CD4-positive, alpha-beta T cell treated with Interferon alpha-2 for 1 hour (primary cell): ENCODE measurements at places on chromosomes 3 and 15.

- no peak for DNase-seq
Measured at GRCh38 chr3:33091746-33092145, 5.2 kb downstream of the GLB1 start.

DNA sequence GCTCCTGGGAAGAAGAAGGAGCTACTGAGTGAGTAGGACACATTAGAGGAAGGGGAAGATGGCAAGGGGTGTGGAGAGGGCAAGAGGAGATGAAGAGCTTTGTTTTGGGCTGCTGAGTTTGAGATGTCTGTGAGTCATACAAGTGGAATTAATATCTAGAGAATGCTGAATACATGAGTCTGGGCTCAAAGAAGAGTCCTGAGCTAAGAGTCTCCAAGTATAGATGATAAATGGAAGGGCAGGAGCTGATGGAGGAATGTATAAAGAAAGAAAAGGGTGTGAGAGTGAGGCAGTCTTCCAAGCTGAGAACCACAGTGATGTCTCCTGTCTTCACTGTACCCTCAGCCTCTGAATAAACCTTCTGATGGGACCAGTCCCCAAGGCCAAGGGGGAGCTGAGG lies 205.5 kb upstream of the MRPL3 start:
- DNase-seq = no peak

GRCh38 chr15:27057904-27058645 lies 87.1 kb downstream of the GABRG3 start:
- no peak for DNase-seq

- DNase-seq = no peak
Measured at GRCh38 chr15:64478863-64479262, 18.5 kb downstream of the ZNF609 start.

DNA sequence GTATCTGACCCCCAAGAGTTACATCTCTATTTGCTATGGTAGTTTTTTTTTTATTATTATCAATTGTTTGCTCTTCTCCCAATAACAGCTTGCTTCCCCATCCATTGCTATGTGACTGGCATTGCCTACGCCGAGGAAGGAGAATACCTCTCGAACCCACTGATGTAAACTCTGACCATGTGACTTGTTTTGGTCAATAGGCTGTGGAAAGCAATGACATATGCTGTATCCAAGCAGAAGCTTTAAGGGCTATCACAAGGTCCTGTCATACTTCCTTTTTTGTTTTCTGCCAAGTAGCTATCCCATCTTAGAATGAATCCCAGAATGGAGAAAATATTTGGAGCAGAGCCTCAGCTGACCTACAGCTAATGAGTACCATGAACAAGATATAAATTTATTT lies 111.0 kb upstream of the FRMD4B start:
- DNase-seq = no peak

DNA sequence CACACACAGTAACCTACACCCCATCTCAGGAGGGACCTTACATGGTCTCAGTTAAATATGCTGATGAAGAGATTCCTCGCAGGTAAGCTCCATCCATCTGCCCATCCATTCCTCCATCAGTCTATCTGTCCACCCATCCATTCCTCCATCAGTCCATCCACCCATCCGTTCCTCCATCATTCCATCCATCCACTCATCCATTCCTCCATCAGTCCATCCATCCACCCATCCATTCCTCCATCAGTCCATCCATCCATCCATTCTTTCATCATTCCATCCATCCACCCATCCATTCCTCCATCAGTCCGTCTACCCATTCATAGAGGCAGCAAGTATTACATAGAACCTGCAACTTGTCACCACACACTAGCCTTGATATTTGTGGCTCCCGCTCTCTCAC lies 77.9 kb downstream of the DNASE1L3 start:
- no peak for DNase-seq

DNA sequence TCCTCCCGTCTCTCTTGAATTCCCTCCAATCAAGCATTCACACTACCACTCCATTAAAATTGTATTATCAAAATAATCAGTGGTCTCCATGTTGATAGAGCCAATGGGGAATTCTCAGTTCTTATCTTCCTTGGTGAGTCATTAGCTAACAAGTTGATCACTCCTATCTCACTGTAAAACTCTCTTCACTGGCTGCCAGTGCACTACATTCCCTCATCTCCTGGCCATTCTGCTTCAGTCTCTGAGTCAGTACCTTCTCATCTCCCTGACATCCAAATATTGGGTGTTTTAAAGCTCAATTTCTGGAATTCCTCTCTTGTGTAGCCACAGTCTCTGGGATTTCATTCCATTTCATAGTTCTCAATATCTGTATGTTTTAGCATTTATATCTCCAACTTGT lies 175.2 kb downstream of the ALDH1A2 start:
- no peak for DNase-seq

DNA sequence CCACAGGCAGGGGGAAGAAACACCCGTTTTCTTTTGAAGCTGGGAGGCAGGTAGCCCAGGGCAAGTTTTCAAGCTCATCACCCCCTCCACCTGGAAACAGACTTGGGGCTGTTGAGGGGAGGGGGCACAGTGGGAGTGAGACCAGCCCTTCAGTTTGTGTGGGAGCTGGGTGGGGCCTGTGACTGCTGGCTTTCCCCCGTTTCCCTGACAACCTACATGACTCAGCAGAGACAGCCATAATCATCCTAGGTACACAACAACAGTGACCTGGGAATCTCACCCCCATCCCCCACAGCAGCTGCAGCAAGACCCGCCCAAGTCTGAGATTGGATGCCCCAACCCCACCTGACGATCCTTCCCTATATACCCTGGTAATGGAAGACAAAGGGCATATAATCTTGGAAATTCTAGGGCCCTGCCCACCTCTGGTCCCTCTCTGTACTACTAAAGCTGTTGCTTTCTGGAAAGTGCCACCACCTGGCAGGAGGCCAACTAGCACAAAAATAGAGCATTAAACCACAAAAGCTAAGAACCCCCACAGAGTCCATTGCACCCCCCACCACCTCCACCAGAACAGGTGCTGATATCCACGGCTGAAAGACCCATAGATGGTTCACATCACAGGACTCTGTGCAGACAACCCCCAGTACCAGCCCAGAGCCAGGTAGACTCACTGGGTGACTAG lies 422.2 kb upstream of the SGO1 start:
- DNase-seq = no peak

- DNase-seq = no peak
Measured at GRCh38 chr3:195911946-195912270, 3.6 kb upstream of the TNK2 start.

GRCh38 chr15:39736412-39737195 lies 46.0 kb downstream of the FSIP1 start:
- no peak for DNase-seq

GRCh38 chr3:169610888-169611291 lies 52.6 kb downstream of the MECOM start:
- no peak for DNase-seq

GRCh38 chr15:63389902-63390670 lies 8.4 kb upstream of the CA12 start:
- DNase-seq = no peak

DNA sequence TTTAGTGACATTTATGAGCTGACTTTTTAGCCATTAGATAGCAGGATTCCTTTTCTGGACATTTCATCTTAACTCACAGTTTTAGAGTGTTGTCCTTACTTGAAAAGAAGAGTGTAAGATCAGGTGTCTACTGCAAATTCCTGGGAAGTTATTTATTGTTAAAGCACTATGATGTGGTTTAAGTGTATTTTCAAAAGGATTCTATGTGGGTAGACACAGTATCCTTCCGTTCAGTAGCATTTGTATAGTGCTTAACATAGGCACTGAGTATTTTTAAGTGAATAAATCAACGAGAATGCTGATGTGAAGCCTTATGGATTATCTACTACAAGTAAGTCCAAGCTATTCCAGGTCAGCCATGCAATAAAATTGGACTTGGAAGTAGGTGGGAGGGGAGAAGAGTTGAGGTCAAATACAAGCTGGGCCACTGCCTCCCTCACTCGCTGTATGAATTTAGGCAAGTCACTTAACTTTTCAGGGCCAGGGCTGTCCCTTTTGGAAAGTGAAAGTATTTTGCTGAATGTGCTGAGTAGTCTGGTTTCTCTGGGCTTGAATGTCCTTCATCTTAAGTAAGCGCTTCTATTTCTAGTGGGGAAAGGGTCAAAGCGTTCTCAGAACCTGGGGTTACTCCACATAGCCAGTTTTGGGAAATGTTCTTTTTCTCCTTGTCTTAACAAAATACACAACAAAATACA lies 48.6 kb downstream of the GAP43 start:
- no peak for DNase-seq

DNA sequence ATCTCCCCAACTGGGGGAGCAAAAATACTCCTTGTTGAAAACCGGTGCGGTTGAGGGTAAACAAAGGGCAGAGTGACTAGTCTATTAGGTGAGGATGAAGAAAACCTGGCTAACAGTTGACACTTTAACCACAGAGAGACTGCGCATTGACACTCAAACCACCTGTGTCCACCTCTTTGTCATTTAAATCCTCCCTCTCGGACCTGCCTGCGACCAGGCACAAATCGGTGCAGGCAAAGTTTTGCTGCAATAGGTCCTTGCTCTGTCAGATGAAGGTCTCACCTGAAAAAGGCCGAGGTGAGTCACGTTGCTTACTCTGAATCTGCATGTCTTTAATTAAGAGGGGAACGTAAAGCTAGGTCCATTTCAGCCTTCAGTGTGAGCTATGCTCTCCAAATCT lies 494.1 kb upstream of the DPPA4 start:
- DNase-seq = no peak

GRCh38 chr15:26298659-26299170 lies 435.6 kb upstream of the ATP10A start:
- DNase-seq = no peak

DNA sequence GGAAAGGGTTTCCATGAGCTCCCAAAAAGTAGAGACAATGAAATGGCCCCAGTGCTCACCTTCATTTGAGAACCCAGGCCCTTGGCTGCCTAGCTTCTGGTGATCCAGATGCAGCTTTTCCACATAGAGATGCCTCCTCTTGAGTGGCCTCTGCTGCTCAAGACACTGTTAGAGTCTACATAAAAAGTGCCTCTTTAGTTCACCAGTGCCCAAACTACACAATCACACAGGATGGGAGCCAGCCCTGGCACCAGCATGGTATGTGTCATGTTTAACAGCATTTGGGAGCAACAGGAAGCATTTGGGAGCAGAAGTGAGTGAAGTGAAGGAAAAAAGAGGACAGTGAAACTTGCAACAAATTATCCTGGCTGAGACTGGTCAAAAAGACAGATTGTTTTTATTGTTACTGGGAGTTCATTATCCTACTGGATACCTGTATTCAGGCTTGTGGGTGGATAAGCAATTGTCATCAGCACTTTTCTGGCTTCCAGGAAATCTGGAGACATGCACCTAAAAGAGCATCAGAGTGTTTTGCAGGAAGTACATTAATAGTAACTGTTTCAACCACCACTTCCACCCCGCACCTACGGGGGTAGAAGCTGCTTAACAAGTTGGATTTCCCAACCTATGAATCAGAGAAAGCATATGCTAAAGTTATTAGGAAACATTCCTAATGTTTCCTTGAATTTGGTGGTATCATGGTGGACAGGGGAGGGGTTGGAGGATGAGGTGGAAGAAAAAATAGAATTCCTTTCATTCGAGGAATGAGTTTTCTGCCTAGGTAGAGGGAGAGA lies 416.2 kb downstream of the IGSF11 start:
- no peak for DNase-seq

GRCh38 chr3:25038922-25039321 lies 389.1 kb upstream of the RARB start:
- DNase-seq = no peak

GRCh38 chr3:55789516-55789915 lies 302.4 kb upstream of the WNT5A start:
- DNase-seq = no peak

- DNase-seq = no peak
Measured at GRCh38 chr3:127495821-127496655, 94.5 kb downstream of the TPRA1 start.

DNA sequence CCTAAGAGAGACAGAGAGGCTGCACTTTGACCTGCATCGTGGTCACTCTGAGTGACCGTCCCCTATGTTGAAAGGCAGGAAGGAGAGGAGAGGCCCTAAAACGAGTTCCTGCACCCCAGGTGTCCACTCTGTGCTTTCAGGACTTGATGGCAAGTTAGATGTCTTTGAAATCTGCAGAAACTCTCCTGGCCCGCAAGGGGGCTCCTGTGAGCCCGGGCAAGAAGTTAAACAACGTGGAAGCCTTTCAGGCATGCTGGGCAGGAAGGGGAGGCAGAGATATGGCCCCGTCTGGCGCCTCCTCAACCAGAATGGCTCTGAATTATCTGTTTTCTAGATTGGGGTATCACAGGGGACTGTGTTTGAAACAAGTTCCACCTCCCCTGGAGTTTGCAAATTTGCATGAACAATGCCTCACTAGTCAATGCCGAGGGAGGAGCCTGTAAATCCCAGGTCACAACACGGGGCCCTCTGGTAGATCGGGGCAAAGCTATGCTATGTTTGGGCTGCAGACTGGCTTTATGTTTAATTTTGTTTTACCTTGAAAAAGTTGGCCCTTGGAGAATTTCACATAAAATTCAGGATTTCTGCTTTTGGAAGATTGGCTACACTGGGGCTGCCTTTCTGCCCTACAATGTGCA lies 9.8 kb downstream of the CTXND1 start:
- no peak for DNase-seq

- DNase-seq = no peak
Measured at GRCh38 chr3:127405010-127405598, 117.3 kb upstream of the PRR20G start.

DNA sequence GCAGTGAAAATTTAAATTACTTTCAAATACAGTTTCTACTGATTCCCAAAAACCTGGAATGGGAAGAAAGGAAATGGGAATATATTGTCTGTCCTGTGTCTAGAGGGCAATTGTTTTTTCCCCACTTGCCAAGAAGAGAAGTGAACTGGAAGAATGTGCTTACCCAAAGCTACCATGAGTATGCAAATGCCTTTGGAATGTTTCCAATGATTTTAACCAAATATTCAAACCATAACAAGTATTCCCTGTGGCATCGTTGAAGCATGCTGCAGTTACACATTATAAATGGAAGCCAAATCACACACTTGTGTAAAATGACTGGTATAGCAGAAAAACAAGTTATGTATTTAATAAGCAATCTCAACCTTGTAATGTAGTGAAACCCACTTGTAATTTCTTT lies 368.2 kb downstream of the GBE1 start:
- no peak for DNase-seq

- no peak for DNase-seq
Measured at GRCh38 chr15:87326269-87326668, 930.3 kb downstream of the NTRK3 start.

- DNase-seq = no peak
Measured at GRCh38 chr15:53634517-53635106, 124.9 kb downstream of the WDR72 start.

DNA sequence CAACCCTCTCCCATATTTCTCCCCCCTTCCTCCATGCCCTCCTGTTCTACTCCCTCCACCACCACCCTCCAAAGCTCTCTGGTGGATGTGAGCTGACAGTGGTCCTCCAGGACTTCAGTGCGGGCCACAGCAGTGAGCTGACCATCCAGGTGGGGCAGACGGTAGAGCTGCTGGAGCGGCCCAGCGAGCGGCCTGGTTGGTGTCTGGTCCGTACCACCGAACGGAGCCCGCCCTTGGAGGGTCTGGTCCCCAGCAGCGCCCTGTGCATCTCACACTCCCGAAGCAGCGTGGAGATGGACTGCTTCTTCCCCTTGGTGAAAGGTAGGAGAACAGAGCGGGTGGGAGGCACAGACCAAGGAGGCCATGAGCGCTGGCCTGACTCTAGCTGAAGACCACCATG lies 167.5 kb upstream of the UMPS start:
- DNase-seq = no peak

GRCh38 chr3:58799271-58799670 lies 132.7 kb upstream of the FAM3D start:
- no peak for DNase-seq
